Left forelimb (tissue), 1 donor: ENCODE measurements at places on chromosomes 16 and 17.

DNA sequence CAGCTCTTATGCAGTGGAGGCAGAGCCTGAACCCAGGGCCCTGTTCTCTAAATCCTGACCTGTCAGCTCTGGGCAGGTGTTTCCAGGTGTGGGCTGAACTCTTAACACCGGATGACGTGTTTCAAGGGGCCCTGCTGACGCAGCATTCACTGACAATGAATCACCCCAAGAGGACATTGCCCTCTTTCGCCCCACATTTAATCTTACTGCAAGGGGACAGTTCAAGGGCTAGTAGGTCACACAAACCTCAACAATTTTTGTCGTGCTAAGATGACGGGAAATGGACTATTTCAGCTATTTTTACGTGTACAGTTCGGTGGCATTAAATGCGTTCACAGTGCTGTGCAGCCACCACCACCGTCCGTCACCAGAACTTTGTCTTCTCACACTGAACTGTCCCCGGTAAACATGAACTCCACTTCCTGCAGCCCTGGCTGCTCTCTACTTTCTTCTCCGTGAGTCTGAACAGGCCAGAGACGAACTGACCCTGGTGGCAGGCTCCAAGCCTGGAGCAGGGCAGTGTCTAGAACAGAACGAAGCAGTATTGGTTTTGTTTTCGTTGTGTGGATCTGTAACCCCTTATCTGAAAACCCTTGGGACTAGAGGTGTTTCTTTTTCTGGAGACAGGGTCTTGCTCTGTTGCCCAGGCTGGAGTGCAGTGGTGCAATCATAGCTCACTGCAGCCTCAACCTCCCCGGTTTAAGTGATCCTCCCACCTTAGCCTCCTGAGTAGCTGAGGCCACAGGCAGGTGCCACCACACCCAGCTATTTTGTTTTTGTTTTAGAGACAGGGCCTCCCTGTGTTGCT lies 88.4 kb upstream of the CIBAR2 start:
- no peak for DNase-seq

GRCh38 chr16:51180719-51181502 lies 29.8 kb upstream of the SALL1 start:
- no peak for DNase-seq

DNA sequence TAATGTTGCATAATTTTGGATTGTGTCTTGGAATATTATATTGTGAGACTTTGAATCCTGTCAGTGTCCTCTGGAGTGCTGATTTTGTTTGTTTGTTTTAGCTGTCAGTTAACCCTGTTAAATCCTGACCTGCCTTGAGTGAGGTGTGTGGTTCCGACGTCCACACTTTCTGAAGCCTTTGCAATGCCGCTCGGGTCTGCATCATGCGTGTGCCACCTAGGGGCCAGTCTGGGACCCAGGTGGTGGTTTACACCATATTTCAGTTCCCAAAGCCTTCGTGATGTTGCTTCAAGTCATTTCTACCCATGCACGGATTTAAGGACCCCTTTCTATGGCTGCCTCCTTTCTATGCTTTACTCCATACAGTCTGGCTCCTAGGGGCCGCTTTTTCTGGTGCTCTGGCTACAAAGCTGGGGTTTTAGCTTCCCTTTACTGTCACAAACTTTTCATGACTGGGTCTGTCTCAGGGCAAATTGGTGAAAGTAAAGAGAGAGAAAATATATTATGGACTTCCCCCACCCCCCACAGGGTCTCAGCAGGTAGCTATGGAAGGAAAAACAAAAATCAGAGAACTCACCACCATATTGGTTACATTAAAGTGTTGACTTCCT lies 11.4 kb upstream of the OR4D1 start:
- no peak for DNase-seq

DNA sequence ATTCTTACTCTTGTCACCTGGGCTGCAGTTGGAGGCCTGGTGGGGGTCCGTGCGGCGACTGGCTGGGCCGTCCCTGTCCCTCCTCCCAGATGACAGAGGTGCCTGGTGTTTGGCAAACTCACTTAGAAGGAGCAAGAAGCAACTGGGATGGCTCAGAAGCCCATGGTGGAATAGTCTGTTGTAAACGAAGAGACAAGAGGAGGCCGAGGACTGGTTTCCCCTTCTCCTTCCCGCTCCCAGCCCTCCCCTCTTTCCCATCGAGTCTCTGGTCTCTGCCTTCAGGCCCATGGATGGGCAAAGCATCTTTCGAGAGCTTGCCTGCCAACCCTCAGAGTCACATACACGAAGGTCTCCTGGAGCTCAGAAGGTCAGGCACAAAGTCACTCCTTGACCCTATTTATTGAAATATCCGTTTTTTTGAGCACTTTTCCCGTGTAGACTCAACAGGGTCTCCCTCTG lies 364.4 kb downstream of the SEC14L1 start:
- DNase-seq: peak; percentile 50

GRCh38 chr17:57295526-57296023 lies 39.3 kb downstream of the MSI2 start:
- DNase-seq: no peak

DNA sequence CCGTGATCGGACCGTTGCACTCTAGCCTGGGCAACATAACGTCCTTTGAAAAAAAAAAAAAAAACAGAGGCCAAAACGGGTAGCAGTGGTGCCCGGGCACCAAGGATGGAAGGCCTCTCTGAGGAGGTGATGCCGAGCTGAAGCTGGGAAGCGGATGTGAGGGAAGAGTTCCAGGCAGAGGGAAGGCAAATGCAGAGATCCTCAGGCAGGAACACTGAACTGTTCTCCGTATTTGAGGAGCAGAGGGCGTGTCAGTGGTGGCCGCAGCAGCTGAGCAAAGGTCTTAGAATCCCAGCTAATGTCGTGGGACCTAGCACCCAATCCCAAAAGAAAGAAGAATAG lies 656 bp upstream of the KCTD13 start:
- no peak for DNase-seq

GRCh38 chr16:10976634-10977033 lies 32.3 kb downstream of the CLEC16A start:
- no peak for DNase-seq

- DNase-seq: no peak
Measured at GRCh38 chr17:65604070-65604469, 42.6 kb upstream of the AXIN2 start.

DNA sequence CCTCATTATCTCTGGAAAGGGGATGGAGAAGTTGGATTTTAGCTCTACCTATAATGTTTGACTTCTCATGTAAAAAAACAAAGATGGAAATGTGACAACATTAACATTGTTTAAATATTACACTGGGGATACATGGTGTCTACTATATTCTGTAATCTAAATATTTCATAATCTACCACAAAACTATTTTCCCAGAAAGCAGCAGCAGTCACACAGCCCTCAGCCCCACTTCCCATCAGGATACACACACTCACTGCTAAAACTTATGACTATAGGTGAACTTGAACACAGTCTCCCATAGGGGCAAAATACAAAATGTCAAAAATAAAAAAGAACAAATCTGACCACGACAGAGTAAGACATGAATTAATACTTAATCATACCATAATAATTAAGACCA lies 95.7 kb downstream of the KANSL1 start:
- DNase-seq: no peak
